ENCODE measurements at places on chromosomes 12 and 14.
A peak's percentile ranks its signal among the peaks of the same experiment; 100 is the strongest.

DNA sequence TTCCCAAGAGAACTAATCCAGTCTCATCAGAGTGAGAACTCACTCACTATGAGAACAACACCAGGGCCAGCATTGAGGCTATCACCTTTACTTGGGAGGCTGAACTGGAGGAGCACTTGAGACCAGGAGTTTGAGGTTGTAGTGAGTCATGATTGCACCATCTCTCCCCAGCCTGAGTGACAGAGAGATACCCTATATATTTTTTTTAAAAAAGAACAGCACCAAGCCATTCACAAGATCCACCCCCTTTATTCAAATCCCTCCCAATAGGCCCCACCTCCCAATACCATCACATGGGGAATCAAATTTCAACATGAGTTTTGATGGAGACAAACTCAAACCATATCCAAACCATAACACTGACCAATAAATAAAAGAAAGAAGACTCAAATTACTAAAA is 3.7 kb upstream of the TMX1 start:
- DNase-seq: no peak

GRCh38 chr14:58687232-58687795 is 49.6 kb downstream of the DACT1 start:
- DNase-seq: no peak

DNA sequence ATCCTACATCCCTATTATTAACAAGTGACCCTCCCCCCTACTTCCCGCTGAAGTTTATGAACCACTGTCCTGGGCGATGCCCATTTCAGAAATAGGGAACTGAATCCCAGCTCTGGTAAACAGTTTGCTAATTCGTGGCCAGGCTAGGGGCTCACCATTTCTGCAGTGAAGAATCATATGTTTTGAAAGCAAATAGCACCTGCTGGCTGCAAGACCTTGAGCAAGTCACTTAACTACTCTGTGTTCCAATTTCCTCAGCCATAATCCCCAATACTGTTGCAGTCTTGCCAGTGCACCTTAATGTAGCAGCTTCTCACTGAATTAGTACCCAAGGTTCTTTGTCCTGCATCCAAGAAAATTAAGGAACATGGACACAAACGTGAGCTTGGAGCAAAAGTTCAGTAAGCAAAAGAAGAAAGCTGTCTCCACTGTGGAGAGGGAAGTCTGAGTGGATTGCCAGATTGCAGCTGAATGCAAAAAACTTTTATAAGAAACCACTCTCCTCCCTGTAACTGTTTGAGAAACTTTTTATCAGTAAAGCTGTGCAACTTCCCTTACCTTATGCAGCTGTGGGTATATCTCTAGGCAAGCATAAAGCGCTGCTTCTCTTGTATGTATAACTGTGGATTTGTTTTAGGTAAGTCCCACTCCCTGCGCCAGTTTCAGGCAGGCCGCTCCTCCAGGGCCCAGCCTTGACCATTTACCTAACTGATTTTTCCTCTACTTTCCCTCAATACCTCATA is 824 bp downstream of the OAS1 start:
- no peak for DNase-seq

GRCh38 chr14:34078117-34078743 is 127.4 kb upstream of the EGLN3 start:
- DNase-seq: no peak

DNA sequence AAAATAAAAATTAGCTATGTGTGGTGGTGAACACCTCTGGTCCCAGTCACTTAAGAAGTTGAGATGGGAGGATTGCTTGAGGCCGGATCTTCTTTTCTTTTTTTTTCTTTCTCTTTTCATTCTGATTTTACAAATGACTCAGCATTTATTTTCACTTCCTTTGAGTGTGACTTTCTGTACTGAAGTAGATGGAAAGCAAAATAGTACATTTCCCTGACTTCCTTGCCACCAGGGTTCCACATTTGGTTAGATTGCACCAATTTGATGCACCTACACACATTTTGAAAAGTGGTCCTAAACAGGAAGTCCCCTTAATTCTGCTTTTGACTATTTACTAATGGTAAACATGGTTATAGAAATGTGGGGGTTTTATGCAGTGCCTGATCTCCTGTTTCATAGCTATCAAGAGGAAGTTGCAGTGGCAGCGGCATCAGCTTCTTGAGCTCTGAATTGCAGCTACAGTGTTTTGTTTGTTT is 13.0 kb upstream of the LEMD3 start:
- DNase-seq: no peak

DNA sequence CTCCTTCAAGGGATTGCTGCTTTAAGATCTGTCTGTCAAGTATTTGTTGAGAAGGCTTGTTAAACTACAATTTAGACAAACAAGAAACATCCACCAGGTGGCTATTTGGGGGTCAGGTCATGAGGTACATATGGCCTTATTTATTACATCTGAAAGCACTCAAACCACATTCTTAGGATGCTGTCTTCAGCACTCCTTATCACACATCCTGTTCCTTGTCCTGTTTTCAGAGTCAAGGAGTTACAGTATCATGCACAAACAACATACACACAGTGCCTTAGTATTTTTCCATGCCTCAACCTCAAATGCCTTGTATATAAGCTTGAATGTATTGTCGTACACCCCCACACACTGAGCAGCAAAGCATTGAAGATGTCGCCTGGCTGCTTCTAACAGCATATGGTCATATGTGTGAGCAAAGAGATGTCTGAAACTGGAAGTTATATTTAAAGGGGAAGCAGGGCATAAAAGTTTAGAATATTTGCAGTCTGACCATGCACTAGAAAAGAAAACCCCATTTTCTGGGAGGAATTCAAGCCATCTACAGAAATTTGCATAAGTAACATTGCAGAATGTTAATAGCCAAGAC is 83.8 kb downstream of the KCNMB4 start:
- DNase-seq: no peak

- no peak for DNase-seq
These were observed 24.3 kb downstream of the SPRING1 start for GRCh38 chr12:116713527-116713926.

DNA sequence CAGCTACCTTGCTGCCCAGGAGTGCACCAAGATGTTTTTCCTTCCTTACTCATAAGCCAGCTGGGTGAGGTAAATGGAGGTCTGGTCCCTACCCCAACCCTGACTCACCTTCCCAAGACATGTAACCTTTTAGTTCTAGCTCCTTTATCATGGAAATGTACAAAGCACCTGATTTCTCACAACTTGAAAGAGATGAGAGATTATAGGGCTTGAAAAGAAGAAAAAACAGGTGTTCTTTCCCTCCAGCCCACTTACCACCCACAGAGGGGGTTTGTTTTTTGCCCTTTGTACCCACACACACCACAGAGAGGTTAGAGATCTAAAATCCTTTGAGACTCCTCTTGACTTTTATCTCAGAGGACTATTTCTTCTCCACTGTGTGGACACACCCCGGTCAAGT is 21.1 kb downstream of the PLXNC1 start:
- peak; percentile 55 for DNase-seq

GRCh38 chr12:12998248-12998647 is 1.8 kb downstream of the HEBP1 start:
- no peak for DNase-seq

- DNase-seq: no peak
These were observed 908.6 kb upstream of the MDGA2 start for GRCh38 chr14:48584031-48584430.

DNA sequence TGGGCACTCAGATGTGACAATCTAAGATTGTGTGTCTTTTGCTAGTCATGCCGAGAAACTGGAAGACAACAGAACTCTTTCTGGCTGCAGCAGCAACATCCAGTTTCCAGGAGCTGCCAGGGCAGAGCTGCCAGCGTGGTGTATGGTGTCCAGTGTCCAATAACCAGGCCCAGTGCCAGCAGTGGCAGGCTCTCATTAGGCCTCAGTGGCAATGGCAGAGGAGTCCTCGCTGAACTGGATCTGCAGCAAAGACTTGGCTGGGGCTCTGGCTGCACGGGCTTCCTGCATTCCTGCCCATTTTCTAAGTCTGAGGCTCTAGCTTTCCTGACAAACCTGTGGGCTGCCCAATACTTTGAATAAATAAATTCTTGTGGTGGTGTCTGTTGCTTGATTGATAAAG is 26.2 kb upstream of the PPM1A start:
- DNase-seq: no peak

DNA sequence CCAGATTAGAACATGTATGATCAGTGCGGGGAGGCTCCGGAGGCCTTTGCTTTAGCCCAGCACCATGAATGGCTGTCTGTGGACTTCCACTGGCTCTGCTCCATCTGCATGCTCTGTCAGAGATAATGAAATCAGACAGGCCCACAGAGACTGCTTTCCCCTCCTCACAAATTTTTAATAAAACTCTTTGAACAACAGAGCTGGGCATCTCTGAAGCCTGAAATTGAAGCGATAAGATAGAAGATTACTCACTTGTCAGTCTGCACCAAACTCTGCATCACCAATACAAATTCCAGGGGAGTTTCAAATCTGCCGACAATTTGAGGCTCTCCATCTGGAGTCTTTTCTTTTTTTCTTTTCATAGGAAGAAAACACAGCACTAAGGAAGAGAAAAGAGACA is 110.0 kb downstream of the DYRK2 start:
- no peak for DNase-seq

- no peak for DNase-seq
These were observed 5.3 kb upstream of the GLTP start for GRCh38 chr12:109885616-109886015.

GRCh38 chr12:65524666-65525065 is 246.2 kb downstream of the MSRB3 start:
- no peak for DNase-seq

GRCh38 chr12:85657836-85658630 is 178.2 kb downstream of the RASSF9 start:
- no peak for DNase-seq

DNA sequence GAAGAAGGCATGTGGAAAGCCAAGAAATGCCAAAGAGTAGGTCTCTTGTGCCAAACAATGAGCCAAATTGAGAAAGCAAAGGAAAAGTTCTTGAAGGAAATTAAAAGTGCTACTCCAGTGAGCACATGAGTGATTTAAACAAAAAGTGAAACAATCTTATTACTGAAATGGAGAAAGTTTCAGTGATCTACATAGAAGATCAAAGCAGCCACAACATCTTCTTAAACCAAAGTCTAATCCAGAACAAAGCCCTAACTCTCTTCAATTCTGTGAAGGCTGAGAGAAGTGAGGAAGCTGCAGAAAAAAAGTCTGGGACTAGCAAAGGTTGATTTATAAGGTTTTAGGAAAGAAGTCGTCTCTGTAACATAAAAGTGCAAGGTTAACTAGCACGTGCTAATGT is 259.6 kb downstream of the FLRT2 start:
- no peak for DNase-seq

- DNase-seq: no peak
These were observed 989 bp upstream of the DRAM1 start for GRCh38 chr12:101876322-101876860.

DNA sequence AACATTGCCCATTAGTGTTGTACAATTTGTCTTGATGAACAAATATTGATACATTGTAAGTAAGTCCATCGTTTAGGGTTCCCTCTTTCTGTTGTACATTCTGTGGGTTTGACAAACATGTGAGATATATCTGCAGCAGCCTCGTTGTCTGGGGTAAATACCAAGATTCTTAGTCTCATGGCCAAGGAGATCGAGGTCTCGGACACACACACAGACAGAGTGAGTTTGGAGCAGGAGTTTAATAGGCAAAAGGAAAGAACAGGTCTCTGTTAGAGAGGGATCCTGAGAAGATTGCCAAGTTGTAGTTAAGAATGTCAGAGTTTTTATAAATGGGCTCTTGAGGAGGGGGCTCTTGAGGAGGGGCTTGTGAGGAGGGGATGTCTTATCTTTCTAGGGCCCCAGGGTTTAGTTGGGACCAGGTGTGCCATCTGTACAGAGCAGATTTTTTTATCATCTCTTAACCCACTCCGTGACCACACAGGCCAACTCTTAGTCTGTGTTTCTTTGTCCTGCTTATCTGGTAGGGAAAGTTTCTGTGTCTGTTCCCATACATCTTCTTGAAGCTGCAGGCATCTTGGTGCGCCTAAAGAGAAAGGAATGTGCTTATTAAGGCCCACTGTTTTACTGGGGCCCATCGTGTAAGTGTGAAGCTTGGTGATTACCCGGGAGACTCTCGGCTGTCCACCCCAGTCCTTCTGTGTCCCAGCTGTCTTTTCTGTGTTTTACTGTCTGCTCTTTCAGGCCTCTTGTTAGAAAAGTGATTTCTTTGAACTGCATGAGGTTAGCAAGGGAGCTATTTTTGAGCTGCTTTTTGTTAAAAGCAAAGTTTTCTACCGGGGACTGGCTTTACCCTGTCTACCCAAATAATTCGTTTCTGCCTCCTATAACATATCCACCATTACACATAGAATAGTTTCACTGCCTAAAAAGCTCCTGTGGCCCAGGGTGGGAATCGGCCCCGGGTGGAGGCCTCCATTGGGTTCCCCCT is 22.4 kb upstream of the CLEC2D start:
- no peak for DNase-seq

DNA sequence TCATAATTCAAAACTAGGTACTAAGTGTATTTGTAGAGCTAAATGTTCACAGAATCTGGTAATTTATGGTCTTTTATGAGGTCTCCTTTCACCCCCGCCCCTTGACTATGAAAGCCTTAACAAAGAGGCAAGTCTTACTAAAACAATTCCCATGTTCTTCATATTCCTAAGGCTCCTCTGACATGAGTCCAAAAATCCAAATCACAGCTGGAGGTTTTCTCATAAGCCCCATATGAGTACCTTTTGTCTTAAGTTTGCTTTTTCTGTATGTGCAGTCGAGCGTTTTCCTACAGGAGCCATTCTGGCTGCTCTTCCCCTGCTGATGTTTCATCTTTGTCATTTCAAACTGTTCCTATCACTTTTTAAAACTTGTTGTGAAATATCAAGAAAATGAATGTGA is 55.2 kb downstream of the SIX1 start:
- no peak for DNase-seq
